NCI-H1092 (cell line): ENCODE measurements at places on chromosomes 5 and 9.

DNA sequence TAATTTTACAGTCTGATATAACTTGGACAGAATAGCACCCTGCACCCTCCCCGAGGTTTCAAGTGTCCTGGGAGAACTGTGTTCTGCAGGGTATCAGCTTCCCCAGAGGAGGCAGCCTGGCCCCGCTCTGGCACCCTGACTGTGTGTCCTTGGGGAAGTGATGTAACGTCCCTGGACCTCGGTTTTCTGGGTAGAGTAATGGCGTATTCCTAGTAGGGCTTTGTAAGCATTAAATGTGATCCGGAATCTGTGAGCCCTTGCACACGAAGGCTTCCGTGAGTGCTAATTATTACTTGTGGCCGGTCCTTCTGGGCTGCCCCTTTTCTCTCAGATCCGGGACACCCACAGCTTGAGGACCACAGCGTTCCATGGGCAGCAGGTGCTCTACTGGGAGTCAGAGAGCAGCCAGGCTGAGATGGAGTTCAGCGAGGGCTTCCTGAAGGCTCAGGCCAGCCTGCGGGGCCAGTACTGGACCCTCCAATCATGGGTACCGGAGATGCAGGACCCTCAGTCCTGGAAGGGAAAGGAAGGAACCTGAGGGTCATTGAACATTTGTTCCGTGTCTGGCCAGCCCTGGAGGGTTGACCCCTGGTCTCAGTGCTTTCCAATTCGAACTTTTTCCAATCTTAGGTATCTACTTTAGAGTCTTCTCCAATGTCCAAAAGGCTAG, 1.0 kb upstream of the CACFD1 start:
- DNase-seq = no peak

DNA sequence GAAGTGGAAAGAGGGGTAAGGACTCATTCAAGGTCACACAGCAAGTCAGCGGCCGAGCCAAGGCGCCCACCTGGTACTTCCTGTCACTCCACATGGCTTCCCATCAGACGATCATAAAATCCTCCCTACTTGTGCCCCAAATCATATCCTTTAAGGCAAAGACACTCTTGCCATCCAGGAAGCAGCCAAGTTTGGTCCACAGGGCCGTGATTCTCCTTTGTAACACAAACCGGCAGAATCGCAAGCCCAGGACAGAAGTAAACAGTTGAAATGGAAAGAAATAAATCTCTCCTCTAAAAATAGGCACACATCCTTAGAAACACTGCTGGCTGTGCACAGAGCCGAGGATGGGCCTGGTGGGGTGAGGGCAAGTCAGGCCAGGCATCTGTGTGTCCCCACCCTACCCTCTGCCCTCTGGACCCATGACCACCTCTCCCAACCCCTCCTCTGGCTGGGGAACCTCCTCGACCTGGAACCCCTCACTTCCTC, 30.5 kb downstream of the TMOD1 start:
- DNase-seq = no peak

- DNase-seq = no peak
Measured at GRCh38 chr5:180648658-180649296, 623 bp downstream of the FLT4 start.

DNA sequence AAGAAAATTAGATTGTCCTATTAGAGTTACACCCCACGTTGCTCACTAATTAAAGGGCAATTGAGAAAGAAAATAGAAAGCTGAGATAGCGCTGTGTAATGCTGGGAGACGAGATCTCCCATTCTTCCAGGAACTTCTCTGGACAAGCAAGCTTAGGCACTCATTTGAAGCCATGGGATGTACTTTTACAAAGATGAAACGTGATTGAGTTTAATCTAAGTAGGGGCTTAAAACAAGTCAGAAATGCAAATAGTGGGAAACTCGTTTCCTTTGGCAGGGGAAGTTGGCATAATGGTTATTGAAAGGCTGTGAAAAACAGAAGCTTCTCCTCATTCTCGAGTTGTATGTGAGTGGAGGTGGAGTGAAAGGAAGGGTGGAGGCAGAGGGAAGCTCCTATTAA, 3.7 kb downstream of the PRDM6 start:
- no peak for DNase-seq

- DNase-seq = no peak
Measured at GRCh38 chr5:149466457-149466972, 84.7 kb downstream of the CSNK1A1 start.

DNA sequence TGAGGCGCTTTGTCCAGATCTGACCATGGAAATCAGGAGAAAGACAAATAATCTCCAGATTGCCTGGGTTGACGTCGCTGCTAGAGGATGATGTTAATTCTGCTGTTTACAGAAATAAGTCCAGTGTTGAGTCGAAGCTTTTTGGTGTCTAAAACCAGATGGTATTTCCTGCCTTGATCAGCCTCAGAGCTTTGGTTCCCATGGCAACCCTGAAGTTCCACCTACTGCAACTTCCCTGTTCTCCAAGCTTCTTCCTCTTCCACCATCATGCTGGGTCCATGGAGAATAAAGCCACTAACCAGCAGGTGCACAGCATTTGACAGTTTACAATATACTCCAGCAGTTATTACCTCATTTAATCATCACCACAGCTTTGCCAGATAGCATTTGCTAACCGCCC, 18.0 kb upstream of the GABBR2 start:
- DNase-seq = no peak

- DNase-seq = no peak
Measured at GRCh38 chr9:84007662-84008061, 27.1 kb downstream of the RMI1 start.

DNA sequence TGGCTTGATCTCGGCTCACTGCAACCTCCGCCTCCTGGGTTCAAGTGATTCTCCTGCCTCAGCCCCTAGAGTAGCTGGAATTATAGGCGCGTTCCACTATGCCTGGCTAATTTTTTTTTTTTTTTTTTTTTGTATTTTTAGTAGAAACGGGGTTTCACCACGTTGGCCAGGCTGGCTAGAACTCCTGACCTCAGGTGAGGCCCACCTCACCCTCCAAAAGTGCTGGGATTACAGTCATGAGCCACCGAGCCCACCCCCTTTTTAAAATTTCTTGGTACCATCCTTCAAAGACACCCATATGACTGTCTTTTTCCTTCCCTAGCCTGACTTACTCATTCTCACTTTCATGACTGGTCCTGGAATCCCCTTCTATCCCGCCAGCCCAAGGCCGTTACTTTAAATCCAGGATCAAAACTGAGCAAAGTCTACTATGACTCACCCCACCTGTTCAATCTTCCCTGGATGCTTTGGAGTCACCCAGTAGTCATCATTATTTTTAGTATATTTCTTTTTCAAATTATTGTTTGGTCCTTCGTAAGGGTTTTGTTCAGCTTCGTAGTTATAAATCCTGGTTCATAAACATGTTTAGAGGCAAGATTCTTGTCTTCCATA, 1.2 kb upstream of the TBCA start:
- no peak for DNase-seq

GRCh38 chr5:172658961-172659501, 18.0 kb downstream of the NEURL1B start:
- DNase-seq = peak; percentile 8

DNA sequence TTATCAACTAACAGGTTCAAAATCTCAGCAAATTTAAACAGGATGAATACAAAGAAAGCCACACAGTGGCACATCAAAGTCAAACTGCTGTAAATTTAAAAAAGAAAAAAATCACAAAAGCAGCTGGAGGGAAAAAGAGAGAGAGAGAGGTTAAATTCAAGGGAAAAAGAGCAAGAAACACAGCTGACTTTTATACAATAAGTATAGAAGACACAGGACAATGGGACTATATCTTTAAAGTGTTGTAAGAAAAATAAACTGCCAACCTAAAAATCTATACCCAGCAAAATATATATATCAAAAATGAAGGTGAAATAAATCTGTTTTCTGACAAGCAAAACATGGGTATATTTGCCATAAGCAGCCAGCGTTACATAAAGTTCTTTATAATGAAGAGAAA, 261.5 kb downstream of the TLE1 start:
- no peak for DNase-seq

- no peak for DNase-seq
Measured at GRCh38 chr9:4661611-4662010, 483 bp upstream of the PLPP6 start.

- peak; percentile 20 for DNase-seq
Measured at GRCh38 chr5:90264689-90265544, 144.6 kb downstream of the CETN3 start.

DNA sequence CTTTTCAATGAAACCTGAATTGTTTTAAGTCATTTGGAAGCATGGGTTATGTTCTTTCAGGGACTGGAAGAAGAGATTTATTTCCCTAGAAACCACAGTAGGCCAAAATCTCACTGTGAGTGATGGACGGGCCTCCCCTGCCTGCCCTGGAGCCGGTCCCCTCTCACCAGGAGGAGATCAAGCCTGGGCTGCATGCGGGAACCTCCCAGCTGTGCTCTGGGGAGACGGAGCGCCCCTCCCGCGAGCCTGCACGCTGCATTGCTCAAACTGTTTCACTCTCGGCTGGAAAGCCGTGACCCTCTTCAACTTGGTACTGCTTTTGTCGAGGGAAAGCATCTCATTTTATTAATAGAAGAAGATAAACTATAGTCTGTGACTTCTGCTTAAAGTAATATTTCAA, 85.4 kb downstream of the IRX2 start:
- DNase-seq = no peak

GRCh38 chr5:158060212-158060611, 201.3 kb upstream of the CLINT1 start:
- no peak for DNase-seq

GRCh38 chr9:98732801-98733200, 24.1 kb upstream of the GABBR2 start:
- no peak for DNase-seq

GRCh38 chr9:114580609-114581193, 6.9 kb upstream of the ATP6V1G1 start:
- no peak for DNase-seq

DNA sequence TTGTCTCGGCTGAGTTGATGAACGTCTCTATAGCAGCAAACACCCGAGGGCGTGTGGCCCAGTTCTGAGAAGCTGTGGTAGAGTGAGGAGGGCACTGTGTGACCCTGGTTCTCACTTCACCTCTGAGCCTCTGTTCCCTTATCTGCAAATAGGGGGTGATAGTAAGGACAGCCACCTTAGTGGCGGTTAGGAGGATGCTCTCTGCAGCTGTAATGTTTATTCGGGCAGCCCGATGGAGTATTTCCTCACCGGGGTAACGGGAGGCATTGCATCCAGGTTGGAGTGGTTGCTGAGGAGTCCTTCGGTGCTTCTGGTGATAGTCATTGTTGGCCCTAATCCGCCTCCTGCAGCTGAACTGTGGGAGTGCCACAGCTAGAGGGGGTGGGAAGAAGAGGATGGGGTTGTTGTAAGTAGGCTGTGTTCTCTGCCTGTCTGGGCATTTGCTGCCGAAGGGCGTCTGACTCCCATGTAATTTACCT, 13.9 kb downstream of the PRRC2B start:
- no peak for DNase-seq

GRCh38 chr5:2196989-2197619, 314.4 kb upstream of the IRX4 start:
- DNase-seq = no peak

GRCh38 chr5:149674686-149675085, 55.4 kb upstream of the PPARGC1B start:
- no peak for DNase-seq

GRCh38 chr5:40552981-40553380, 126.7 kb upstream of the PTGER4 start:
- no peak for DNase-seq

- DNase-seq = peak; percentile 55
Measured at GRCh38 chr5:6574537-6575245, 58.2 kb downstream of the NSUN2 start.

- DNase-seq = no peak
Measured at GRCh38 chr9:104080983-104081382, 13.1 kb upstream of the SMC2 start.

GRCh38 chr9:100394816-100395215, 32.1 kb upstream of the MSANTD3 start:
- no peak for DNase-seq

GRCh38 chr5:94457788-94458187, 160.6 kb downstream of the KIAA0825 start:
- no peak for DNase-seq

DNA sequence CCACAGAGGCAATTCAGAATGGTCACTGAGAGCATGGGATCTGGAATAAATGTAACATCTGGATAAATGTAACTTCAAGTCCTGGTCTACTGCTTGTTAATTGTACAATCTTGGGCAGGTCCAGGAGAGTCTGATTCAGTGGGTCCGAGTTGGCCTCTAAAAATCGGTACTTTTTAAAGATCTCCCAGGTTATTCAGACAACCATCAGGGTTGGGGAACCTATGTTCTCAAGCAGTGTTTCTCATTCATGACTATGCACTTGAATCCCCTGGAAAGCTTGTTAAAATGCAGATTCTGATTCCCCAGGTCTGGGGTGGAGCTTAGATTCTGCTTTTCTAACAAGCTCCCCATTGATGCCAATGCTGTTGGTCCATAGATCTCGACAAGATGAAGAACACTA, 14.8 kb downstream of the ANXA1 start:
- DNase-seq = no peak

DNA sequence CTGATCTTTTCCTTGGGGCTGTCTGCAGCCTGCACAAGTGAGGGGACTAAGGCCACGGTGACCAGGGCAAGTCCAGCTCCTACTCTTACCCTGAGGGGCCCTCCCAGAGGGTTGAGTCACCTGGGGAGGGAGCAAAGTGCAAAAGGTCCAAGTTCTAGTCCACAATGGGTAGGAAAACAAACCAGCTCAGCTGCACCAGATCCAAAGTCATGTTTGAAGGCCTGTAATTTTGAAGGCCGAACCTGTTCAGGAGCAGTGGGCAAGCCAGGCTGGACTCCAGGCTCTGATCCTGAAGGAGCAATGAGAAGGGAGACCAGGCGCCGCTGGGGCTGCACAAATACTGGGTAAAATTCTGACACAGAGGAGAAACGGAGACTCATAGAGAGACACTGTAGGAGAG, 15.8 kb upstream of the TCF7 start:
- no peak for DNase-seq

- DNase-seq = no peak
Measured at GRCh38 chr5:32160228-32160627, 13.9 kb downstream of the GOLPH3 start.

DNA sequence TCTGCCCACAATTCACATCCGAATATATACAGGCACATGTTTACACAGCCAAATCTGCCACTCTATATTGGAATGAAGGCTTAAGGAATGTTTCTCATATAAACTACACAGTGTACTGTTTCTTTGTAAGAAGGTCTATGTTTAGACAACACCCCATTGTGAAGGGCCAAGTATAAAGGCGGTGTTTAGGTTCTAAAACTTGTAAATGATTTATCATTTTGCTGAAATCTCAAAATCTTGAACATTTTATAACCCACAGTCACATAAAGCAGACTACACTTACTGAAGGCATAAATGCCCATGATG, 94.0 kb downstream of the ZNF608 start:
- DNase-seq = no peak

GRCh38 chr9:16871336-16872151, 1.1 kb upstream of the BNC2 start:
- DNase-seq = no peak

GRCh38 chr9:125180876-125181275, 8.7 kb downstream of the PPP6C start:
- no peak for DNase-seq
